ENCODE measurements at places on chromosomes 13 and 19.

DNA sequence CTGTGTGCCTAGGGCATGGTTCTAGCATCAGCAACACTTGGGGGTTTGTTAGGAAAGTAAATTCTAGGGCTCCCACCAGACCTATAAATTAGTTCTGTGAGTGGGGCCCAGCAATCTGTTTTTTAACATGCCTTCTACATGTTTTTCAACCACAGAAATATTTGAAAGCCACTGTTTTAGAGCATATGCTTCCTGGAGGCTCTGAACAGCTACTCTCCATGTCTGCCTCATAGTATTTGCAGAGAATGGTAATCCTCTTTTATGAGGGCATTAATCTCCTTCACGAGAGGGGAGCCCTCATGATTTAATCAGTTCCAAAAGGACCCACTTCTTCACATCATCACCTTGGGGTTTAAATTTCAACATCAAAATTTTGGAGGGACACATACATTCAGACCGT is 6.0 kb downstream of the SPATA13 start:
- DNase-seq, result no peak

DNA sequence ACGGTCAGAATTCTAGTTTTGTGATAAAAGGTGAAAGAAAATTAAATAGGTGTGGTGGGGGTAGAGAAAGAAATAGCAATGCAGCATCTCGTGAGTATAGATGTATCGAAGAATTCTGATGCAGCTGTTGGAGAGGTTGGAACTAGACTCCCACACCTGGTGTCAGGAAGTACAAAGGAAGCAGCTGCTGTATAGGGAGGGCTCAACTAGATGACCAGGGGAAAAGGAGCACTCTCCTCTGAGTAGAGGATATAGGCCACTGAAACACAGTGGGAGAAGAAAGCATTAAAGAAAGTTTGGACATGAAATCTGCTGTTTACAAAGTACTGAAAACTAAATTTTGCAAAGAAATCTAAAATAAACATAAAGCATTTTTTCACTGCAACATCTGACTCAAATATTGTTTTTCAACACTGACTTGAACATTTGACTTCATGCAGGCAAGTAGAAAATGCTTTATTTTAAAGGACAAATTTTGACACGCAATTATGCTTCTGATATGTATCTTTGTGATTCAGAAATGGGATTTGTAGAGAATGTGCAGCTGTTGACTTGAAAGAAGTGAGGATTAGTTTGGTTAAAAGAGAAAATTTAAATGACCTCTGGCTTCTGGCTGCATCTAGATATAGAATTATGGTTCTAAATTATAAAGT is 82.2 kb downstream of the MIPEP start:
- DNase-seq, result no peak

GRCh38 chr19:4597278-4597974 is 37.9 kb upstream of the SEMA6B start:
- no peak for DNase-seq

DNA sequence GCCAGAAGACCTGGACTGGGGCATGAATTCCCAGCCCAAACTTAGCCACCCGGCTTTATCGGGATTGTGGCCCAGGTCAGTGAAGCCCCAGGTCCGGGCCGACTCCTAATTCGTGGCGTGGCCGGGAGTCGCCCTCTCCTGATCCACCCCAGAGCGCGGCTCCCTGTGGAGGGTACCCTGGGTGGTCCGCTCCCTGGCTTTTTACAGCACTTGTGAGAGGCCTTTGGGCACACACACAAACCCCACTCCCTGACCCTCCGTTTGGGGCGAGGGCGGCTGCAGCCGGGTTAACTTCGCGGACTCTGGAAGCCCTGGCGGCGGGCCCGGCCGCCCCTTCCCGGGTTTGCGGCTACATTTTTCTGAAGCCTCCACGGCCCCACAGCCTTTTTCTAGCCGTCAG is 56.4 kb downstream of the ZNF568 start:
- DNase-seq, result no peak

DNA sequence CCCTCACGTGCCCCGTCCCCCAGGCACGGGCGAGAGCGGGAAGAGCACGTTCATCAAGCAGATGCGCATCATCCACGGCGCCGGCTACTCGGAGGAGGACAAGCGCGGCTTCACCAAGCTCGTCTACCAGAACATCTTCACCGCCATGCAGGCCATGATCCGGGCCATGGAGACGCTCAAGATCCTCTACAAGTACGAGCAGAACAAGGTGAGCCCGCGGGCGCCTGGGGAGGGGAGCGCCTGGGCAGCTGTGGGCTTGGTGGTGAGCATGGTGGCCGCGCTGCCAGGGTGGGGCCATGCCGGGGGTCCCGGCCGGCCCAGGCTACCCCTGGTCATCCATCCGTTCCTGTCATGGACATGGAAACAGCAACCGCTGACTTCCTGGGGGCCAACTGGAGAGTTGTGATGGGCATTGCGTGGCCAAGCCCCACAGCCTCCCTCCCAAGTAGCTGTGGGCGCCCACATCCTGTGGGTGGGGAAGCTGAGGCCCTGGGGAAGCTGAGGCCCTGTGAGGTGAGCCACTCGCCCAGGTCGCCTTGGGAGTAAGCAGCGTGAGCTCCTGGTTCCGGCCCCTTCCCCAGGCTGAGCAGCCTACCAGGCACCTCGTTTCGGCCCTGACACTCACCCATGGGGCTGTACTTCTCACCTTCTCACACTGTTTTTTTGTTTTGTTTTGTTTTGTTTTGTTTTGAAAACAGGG is 16.1 kb downstream of the GNA11 start:
- no peak for DNase-seq

DNA sequence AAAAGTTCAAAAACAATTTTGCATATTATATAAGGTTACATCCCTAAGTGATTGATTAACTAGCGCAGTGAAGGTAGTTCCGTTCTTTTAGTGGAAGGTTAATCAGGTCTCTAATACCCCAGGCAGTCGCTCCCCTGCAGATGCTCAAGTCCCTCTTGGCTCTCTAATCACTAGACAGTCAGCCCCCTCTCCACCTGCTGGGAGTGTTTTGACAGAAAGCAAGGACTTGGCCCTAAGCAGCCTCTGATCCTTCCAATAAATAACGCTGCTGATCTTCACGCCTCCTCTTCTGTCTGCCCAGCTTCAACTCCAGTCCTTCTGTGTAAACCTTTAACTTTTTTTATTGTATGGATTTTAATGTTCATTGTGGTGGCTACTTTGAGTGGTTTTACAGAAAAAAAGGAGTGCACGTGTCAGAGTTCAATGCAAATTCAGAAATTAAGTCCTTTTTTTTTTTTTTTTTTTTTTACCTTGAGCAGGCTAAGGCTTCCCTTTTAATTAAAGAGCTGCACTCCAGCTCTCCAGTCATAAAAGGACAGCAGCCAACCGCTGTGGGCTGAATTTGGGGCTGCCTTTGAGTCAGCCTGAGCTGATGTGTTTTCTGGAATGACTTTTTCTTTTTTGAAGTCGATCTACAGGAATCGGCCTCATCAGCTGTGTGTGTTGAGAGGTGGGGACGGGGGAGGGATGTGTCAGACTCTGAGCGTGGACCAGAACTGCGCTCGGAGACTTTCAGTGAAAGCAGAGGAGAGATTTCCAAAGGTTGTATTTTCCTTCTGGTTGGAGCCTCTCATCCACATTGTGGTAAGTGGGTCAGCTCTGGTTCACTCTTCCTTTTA is 33.8 kb upstream of the MYO16 start:
- DNase-seq, result no peak

DNA sequence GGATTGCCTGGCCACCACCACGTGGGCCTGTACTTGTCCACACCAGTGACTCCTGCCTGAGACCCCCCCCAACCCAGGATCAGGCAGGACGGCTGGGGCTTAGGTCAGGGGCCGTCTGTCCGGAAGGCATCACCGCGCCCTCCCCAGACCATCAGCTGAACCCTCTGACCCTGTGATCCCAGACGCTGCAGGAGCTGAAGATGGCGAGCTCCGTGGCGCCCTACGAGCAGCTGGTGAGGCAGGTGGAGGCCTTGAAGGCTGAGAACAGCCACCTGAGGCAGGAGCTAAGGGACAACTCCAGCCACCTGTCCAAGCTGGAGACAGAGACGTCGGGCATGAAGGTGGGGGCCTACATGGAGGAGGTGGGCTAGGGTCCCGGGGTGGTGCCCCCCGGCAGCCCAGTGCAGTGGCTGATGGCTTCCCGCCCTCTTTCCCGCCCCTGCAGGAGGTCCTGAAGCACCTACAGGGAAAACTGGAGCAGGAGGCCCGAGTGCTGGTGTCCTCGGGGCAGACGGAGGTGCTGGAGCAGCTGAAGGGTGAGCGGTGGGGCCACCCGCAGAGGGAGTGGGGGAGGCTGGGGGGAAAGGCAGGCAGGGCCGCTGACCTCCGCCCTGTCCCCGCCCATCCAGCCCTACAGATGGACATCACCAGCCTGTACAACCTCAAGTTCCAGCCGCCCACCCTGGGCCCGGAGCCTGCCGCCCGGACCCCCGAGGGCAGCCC is 3.0 kb downstream of the APC2 start:
- DNase-seq, result no peak

DNA sequence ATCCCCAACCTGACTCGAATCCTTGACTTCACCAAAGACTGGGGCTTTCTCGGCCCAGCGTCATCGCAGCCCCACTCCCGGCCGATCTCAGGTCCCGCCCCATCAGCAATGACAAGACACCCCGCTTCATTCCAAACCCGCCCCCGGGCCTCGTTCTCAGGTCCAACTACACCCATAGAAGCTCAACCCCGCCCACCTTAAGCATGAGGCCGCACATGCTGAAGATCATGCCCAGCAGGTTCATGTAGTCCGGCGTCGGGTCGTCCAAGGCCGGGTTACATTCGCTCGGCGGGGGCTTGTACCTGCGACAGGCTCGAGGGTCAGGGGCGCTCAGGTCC is 2.3 kb downstream of the WDR83 start:
- DNase-seq, result peak; percentile 40

GRCh38 chr13:40337651-40338050 is 328.8 kb downstream of the FOXO1 start:
- DNase-seq, result no peak

DNA sequence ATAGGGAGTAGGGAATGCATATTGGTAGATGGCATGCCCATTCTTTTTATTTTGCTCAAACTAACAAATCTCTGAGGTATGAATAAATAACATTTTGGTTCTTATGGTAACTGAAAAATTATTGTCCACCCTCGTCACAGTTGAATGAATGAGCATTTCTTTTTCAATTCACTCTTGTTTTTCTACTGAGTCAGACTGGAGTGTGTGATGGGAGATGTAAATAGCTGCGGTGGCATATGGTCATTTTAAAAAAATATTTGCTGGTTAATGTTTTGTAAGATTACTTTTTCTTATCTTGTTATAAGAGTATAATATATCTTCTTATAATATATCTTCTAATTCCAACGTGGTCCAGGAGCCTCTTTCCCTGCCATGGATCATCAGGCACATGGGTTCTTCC is 586.5 kb downstream of the SLITRK5 start:
- DNase-seq, result no peak

- DNase-seq, result no peak
These were observed 43.4 kb downstream of the C13orf42 start for GRCh38 chr13:51067706-51068105.

GRCh38 chr19:34555447-34555846 is 73.9 kb downstream of the WTIP start:
- no peak for DNase-seq

- no peak for DNase-seq
These were observed 25.3 kb upstream of the ZNF14 start for GRCh38 chr19:19758164-19758563.

- no peak for DNase-seq
These were observed 230.2 kb downstream of the TUBA3C start for GRCh38 chr13:18951412-18951811.

GRCh38 chr13:107099661-107100060 is 531.7 kb upstream of the ARGLU1 start:
- no peak for DNase-seq

GRCh38 chr13:89852570-89852969 is 1494.9 kb upstream of the MIR17HG start:
- DNase-seq, result no peak

DNA sequence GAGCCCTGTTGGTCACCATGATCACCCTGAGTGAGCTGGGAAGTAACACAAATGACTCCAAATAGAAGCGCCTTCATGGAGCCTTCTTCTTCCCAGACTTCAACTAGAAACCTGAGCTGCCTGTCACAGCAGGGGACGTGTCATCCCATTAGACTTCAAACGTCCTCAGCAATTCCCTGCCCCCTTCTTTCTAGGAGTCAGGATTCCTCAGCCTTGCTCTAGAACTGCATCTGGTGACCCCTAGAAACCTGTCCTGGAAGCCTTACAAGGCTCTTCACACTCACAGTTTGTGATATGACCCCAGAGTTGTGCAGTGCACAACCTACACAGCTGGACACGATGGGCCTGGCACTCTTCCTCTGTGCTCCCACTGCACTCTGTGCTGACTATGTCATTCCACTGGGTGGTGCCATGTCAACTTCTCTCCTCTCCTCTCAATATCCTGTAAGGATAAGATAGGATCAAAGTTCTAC is 23.6 kb upstream of the TTYH1 start:
- DNase-seq, result no peak

DNA sequence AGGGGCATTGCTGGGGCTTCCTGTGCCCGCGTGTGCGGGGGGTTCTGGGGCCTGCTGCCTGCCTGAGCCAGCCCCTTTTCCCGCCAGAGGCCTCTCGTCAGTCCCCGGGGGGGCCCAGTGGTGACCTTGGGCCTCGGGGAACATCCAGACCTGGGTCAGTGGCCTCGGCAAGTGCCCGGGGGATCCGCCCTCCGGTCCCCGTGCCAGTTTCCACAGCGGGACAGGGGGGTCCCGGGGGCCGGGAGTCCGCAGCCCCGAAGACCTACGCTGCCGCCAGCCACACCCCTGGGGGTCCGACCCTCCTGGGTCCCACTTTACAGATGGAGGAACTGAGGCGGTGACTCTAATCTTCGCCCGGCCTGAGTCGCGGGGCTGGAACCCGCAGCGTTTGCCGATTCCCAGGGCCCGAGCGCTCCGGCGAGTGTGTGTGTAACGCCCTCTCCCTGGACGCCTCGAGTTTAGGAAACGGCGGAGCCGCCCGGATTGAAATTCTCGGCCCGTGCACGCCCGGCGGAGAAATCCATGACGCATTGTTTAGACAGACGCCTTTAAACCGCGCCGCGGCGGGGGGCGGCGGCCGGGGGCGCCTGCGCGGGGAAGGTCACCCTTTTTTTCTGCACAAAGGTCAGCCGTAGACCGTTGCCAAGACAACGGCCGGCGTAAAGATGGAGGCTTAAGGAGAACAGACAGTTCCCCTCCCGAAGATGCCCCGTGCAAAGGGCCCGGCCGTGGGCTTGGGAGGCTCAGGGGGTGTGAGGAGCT is 39.3 kb downstream of the EFNA2 start:
- no peak for DNase-seq

- DNase-seq, result no peak
These were observed 1.1 kb upstream of the ACP5 start for GRCh38 chr19:11578258-11579142.

DNA sequence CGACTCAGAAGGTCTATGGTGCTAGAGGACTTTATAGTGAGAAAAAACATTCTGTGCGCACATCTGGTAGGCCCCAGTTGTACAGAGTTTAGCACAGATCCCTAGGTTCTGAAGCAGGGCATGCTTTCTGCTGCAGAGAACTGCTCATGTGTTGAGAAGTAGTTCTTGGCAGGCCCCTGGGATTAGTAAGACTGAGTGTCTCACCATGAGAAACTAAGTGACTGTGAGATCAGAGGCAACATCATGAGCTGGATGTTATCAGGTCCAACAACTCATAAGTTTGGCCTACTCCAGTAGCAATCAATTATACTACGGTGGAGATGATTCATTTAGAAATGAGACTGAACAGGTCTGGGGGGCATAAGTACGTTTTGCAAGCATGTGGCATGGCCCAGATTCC is 507.4 kb upstream of the KLF12 start:
- DNase-seq, result no peak

- DNase-seq, result no peak
These were observed at the start of gene PLIN5 for GRCh38 chr19:4534836-4535658. Gene PLIN5 (minus strand): TSS chr19:4535224. CDS start chr19:4534074, 1,150 bp downstream.

- DNase-seq, result no peak
These were observed 10.8 kb downstream of the RPS16 start for GRCh38 chr19:39424934-39425333.

- DNase-seq, result no peak
These were observed 3.1 kb downstream of the TSC22D1 start for GRCh38 chr13:44573071-44573470.
